Progenitor cell of endocrine pancreas (in vitro differentiated cells): ENCODE measurements at places on chromosomes 3 and 15. TPM values are rescaled to one million over a fixed set of nuclear protein-coding genes. Genes with fewer than 3 reads are reported as not detected.

SENP7 gene
- total RNA-seq, result 60.9 and 63.7 TPM in 2 replicates

PLA2G4F gene
- total RNA-seq, result 0.60 and 0.87 TPM in 2 replicates

BFSP2 gene
- not detected in 2 replicates for total RNA-seq

P2RY13 gene
- total RNA-seq, result not detected in 2 replicates

- DNase-seq, result no peak
These were observed 294.9 kb upstream of the ZNF385D start for GRCh38 chr3:22045882-22046281.

- DNase-seq, result no peak
These were observed 786.0 kb downstream of the TUSC7 start for GRCh38 chr3:117495620-117496019.

- DNase-seq, result peak; percentile 50
These were observed 650 bp downstream of the PYGO1 start for GRCh38 chr15:55587321-55588069.

GRCh38 chr3:67290438-67290837 is 292.3 kb downstream of the KBTBD8 start:
- DNase-seq, result no peak

- DNase-seq, result no peak
These were observed 141.8 kb downstream of the FILIP1L start for GRCh38 chr3:99972380-99973104.

DNA sequence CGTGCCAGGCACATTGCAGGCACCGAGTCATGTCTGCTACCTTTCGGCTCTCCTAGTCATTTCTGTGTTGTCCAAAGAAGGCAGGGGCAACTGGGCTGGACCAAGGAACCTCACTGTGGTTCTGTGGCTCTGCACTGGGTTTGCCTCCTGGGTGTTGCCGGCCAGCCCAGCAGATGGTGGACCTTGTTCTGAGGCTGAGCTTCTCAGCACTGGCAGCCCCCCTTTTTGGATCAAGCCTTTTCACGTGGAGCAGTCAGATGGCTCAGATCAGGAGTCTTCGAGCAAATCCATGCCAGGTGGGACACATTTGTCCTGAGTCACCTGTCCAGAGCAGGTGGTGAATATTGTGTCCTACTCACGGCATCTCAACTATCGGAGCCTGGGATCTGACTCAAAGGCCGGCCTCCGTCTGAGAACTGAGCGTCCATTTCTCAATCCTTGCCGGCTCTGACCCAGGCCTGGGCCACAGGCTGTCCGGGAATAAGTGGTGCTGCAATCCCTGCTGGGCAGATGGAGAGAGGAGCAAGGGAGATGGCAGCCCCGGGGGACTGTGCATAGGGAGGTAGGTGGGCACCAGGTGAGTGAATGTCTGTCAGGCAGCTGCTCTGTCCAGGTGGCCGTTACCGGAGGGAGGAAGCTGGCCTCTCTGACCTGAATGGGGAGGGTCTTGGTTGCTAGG is at the start of gene IL16:
TSS of gene IL16 (plus strand) at position 304 of the 679 bp plus-strand sequence. CDS start 28,521 bp downstream, outside the sequence.
- no peak for DNase-seq

DNA sequence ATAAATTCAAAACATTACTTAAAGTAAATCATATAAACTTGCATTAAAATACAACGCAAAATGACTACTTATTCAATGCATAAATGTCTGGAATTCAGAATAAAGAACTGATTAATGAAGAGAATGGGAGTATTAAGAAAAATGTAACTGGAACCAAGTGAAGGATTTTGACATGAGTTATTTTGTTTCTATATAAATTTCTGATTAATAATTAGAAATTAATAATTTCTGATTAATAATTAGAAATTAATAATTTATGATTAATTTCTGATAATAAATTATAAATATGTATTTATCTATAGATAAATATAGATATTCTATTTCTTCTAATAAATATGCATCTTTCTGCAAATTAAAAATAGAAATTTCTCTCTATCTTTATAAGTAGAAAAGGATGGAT is 160.0 kb upstream of the STRIT1 start:
- DNase-seq, result no peak

GRCh38 chr3:139534992-139535879 is 4.3 kb downstream of the RBP1 start:
- no peak for DNase-seq

GRCh38 chr3:165192610-165193192 is 3.5 kb downstream of the SLITRK3 start:
- DNase-seq, result no peak
